ENCODE measurements at places on chromosomes 11 and 22. TPM values are rescaled to one million over a fixed set of nuclear protein-coding genes. Genes with fewer than 3 reads are reported as not detected.
A peak's percentile ranks its signal among the peaks of the same experiment; 100 is the strongest.

- no peak for DNase-seq
Observed at GRCh38 chr11:100870138-100870537, 183.1 kb downstream of the ARHGAP42 start.

DNA sequence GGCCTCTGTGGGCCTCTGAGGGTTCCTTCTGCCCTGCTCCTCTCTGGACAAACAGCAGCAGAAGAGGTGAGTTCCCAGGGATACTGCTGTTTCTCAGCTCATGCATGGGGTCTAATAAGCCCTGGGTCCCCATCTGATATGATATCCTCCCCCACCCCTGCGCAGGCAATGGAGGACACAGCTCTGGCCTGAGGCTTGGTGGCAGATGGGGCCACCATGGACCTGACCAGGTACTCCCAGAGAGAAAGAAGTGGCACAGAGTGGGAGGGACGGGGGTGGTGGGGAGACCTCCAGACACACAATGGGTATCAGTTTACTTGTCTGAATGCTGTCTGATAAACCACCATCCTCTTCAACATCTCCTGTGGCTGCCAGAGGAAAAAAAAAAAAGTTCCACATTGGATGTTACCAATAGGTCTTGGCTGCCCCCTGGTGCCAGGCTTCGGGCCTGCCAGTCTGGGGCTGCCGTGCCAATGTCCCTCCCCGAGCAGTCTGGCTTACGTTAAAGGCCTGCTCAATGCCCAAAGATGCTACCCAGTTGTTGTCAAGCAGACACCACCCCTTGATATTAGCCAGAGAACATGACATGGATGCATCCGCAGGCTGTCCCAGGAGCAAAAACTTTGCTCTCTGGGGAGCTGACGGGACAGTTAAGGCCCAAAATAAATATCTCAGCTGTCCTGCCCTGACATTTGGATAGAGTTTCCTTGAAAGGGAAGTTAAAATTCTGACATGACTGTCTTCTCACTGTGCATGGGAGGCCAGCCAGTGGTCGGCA is 27.9 kb upstream of the ABCC8 start:
- DNase-seq = no peak

DNA sequence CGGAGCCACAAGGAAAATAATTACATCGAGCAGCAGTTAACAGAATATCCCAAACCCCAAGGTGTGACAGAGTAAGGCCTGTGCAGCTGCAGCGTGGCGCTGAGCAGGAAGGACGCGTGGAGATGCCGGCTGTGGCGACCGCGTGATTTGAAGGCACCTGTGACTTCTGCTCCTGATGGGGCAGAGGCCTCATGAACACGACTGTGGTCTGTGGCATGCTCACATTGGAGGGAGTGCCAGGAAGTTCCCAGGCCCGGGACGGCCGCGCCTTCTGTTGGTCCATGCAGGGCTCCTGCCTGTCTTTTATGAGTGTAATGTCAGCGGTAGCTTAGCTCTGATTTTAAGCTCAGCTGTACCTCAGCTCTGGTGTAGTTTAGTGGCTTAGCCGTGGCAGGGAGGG is 50.4 kb downstream of the TPCN2 start:
- DNase-seq = no peak

Gene OR51E1
- 1.5 TPM for polyA plus RNA-seq

- no peak for DNase-seq
Observed at GRCh38 chr22:32617271-32617670, 142.7 kb downstream of the FBXO7 start.

Gene KIAA1671
- polyA plus RNA-seq = 24.8 TPM

- DNase-seq = no peak
Observed at GRCh38 chr11:119318240-119319135, 1.6 kb upstream of the MCAM start.

DNA sequence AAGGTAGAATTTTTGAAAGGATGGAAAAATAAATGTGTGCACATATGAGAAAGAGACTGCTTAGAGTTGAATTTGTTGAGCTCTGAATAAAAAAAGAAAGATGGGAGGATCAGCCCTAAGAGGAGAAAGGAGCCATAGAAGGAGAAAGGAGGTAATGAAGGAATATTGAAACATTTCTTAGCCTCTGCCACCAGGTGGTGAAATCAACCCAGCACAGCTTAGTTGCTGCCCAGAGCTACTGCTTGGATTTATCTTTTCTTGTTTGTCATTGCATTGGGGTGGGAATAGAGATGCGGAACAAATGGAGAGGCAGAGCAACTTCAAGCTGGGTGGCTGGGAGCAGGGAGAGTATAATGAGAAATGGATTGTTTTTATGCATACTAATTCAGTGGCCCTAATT is 80.4 kb downstream of the SERGEF start:
- no peak for DNase-seq

GRCh38 chr11:118636569-118637290 is 29.3 kb downstream of the PHLDB1 start:
- no peak for DNase-seq

DNA sequence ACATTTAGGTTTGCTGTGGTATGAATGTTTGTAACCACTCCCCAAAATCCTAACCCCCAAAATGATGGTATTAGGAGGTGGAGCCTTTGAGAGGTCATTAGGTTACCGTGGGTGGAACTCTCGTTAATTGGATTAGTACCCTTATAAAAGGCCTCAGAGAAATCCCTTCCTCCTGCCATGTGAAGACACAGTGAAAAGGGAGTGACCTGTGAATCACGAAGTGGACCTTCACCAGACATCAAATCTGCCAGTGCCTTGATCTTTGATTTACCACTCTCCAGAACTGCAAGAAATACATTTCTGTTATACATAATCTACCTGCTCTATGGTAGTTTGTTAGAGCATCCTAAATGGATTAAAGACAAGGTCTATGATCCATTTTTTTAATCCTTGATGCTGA is 12.6 kb upstream of the PICALM start:
- DNase-seq = no peak

Gene SPATA19
- not detected for polyA plus RNA-seq

- DNase-seq = peak; percentile 40
Observed at GRCh38 chr22:38843201-38843656, 599 bp downstream of the NPTXR start.

Gene MTFP1
- polyA plus RNA-seq = 5.1 TPM

DNA sequence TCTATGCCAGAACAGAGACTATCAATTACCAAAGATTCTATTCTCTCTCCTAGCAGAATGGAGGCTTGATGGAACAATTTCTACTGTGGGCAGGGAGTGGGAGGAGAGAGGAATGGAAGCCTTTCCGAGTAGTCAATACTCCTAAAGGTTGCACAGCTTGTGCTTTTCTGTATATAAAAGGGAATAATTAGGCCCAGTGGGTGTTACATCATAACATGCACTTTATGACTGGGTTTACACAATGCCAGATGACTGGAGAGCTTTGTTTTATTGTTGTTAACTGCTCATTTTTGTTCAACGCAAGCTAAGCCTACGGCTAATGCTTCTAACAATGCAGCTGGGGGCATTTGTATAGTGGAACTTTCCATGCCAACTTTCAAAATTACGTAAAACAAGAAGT is 2237.9 kb upstream of the RAG2 start:
- DNase-seq = no peak

Gene DDIAS
- polyA plus RNA-seq = 7.1 TPM

Gene SLC22A12
- 4.0 TPM for polyA plus RNA-seq

Gene LRP4
- polyA plus RNA-seq = 29.5 TPM

DNA sequence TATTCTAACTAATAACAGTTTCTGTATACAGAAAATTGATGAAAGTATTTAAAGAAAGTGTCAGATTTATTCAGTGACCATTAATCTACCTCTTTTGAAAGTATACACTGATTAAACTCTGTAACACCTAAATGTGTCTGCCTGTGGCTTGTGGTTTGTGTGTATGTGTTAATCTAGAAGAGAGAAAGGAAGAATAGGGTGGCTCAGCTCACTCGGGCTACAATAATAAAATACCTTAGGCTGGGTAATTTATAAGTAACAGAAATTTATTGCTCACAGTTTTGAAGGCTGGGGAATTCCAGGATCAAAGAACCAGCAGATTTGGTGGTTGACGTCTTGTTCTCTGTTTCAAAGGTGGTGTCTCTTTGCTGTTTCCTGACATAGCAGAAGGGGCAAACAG is 13.6 kb upstream of the OR5AS1 start:
- DNase-seq = no peak

DNA sequence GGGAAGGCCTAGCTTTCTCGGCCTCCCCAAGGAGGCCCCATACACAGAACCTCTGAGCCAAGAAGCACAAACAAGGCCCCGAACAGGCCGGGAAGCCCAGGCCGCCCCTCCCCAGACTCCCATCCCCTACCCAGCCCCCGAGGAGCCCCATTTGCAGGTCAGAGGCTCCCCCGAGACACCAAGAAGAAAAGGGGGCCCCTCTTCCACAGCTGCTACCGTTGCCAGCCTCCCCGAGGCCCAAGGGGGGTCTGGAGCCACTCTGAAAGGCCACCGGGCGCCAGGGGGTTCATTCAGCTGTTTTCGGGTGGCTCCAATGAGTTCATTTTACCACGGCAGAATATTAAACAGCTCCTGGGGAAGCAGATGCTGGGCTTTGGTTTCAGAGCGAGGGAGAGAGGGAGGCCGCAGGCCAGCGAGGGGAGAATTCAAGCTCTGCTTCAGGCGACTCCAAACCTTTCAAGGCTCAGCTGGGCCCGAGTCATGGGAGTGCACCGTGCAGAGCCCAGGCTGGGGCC is 28.5 kb downstream of the MN1 start:
- DNase-seq = no peak

Gene PLA2G3
- polyA plus RNA-seq = 0.10 TPM

Gene MISFA
- 4.5 TPM for polyA plus RNA-seq

Gene DNAJB7
- 0.33 TPM for polyA plus RNA-seq

Gene TRIM49D2
- polyA plus RNA-seq = not detected

DNA sequence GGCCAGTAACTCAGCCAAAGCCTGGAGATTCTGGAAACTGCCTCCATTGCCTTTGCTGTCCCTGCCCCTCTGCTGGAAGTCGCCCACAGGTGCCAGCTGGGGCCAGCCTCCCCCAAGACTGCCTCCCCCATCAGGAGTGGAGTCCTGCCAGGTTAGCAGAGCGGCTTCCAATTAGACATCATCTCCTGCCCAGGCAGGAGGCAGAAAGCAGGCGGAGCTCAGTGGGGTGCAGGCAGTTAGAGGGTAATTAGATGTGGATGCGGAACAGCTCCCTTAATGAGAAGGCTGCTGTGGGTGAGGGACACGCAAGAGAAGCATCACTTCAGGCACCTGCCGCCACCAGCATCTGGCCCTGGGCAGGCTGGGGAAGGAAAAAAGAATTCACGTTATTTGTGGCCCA is 90.9 kb upstream of the TP53I11 start:
- no peak for DNase-seq

DNA sequence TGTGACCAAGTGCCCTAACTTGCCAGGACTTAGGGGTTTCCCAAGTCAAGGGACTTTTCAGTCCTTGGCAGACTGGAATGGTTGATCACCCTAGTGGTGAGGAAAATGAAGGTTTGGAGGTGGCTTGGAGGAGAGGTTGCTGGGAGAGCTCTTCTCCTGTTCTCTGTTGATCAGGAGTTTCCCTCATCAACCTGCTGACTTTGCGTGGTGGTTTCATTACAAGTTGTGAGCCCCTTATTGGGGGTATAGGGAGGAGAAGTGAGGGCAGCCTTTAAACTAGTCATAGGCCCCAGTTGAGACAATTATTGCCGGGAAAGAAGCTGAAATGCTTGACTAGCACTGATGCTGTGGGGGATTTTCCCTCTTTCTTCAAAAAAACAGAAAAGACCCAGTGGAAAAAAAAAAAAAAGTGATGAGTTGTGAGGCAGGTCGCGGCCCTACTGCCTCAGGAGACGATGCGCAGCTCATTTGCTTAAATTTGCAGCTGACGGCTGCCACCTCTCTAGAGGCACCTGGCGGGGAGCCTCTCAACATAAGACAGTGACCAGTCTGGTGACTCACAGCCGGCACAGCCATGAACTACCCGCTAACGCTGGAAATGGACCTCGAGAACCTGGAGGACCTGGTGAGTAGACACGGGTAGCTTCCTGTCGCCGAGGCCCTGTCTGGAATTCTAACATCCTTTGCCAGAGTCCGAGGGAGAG is at the start of gene CXCR5:
TSS of gene CXCR5 (plus strand) at position 525 of the 704 bp plus-strand sequence. CDS start at position 575, 50 bp downstream.
- no peak for DNase-seq

GRCh38 chr11:6320411-6321155 is at the start of gene CAVIN3:
CAVIN3 (minus strand) TSS chr11:6320501; CDS start chr11:6320476, 25 bp downstream.
- DNase-seq = peak; percentile 33

DNA sequence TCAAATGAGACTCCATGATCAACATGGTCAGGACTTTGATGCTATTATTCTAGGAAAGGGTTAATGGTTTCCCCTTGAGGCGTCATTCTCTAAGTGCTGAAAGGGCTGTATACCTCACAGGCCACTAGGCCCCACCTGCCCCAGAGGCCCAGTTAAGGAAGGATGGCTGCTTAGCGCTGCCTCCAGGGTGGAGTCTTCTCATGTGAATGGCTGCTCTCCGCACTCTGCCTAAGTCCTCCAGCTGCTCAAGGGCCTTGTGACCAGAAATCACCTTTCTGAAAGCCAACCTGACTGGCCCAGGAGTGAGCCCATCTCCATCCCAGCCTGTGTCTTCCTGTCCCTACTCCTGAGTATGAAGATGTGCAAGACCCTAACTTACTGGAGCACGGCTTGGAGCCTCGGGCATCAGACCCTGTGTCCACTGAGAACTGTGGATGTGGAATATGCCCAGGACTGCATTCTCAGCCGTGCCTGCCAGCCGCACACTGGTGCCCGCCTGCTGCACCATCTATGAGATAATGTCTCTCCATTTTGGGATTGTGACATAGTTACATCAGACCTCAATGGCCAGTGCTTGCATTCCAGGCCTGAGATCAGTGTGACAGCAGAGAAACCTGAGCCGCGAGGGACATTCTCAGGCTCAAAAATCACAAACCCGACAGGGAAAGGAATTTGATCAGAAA is 51.0 kb downstream of the SNX19 start:
- DNase-seq = no peak

Gene APOL3
- polyA plus RNA-seq = 15.5 TPM

DNA sequence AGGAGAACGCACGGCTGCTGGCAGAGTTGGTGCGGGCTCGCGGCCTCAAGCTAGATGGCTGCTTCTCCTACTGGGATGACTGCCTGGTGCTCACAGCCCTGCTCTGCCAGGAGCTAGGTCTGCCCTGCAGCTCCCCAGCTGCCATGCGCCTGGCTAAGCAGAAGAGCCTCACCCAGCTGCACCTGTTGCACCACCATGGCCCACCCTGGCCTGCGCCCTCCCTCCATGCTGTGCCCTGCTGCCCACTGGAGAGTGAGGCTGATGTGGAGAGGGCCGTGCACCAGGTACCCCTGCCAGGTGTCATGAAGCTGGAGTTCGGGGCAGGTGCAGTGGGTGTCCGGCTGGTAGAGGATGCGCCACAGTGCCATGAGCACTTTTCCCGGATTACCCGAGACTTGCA is 4.8 kb upstream of the RPS6KB2 start:
- no peak for DNase-seq

DNA sequence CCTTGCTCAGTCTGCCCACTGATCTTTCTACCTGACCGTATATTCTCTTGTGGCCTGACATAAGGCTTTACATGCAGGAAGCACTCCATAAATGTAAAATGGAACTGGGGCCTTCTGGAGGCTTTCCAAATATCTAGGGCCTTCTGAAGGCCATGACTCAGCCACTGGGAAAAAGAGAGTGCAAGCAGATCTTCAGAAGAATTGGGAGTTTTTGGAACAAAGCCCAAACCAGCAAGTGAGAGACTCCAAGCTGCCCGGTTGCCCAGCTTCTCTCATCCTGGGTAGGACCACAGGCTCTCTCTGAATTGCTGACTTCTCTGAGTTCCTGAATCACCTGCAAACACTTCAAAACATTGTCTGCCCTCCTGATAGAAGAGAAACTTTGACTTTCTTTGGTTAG is 107.9 kb upstream of the BMAL1 start:
- no peak for DNase-seq
